ENCODE measurements at places on chromosomes 11 and 22.
A peak's percentile ranks its signal among the peaks of the same experiment; 100 is the strongest.

DNA sequence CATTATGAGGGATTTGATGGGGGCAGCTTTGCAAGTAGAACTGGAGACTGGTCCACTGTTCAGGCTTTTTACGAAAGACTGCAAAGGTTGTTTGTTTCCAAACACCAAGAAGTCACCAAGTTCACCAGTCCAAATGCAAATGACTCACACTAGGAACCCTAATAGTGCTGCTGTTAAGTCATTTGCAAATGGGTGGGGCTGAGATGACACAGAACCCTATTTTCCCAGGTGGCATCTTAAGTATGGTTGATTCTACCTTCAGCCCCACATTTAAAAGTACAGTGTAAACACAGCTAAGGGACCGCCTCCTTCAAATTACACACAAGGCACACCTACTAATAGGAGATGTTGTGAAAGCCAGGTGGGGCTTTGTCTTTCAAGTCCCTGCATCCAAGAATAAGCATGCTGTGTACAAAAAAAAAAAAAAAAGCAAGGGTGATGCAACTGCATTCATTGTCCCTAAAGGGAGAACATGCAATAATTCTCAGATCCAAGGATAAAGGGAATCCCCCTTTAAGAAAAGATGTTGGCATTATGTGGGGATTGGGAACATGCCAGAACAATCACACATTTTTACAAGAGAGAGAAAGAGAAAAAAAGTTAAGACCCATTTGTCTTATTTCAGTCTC, 27.3 kb downstream of the BDNF start:
- DNase-seq, result no peak

GRCh38 chr11:125938418-125938817, 7.4 kb upstream of the VSIG10L2 start:
- no peak for DNase-seq

GRCh38 chr11:122647736-122648275, 7.7 kb upstream of the UBASH3B start:
- DNase-seq, result no peak

DNA sequence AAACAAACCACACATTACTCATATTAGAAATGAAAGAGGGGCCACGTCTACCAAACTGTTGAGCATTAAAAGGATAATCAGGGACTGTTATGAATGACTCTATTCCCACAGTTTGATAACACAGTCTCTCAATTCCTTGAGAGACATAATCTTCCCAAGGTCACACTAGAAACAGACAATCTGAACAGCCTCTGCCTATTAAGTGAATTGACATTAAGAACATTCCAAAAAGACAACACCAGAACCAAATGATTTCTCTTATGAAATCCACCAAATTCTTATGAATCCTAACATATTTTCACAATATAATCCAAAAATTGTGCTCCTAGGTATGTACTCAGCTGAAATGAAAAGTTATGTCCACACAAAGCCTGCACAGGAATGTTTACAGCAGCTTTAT, 4.6 kb downstream of the RFPL1 start:
- peak; percentile 5 for DNase-seq

DNA sequence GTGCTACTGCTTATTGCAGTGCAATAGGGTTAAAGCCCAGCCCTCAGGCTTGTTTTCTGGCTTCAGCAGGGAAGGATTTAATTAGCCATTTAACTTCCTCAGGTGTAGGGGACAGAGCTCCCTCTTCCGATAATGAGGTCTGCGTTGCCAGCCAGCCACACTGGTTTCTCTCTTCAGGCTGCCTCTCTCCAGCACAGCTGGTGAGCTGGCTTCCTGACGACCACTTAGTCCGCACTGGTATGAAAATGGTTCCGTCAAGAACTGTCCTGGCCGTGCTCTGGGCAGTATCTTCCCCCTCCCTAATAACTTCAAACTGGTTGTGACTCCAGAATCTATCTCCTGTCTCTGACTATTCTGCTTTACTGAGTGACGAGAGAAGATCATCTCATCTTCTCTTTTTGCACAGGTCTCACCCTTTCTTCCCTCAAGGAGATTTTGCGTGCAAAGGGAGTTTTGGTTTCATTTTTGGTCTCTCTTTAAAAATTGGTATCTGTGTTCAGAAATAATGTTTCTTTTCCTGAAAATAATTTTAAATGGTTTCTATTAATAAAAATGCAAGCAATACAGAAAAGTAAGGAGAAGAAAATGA, 49.2 kb downstream of the CNTN5 start:
- DNase-seq, result peak; percentile 27

DNA sequence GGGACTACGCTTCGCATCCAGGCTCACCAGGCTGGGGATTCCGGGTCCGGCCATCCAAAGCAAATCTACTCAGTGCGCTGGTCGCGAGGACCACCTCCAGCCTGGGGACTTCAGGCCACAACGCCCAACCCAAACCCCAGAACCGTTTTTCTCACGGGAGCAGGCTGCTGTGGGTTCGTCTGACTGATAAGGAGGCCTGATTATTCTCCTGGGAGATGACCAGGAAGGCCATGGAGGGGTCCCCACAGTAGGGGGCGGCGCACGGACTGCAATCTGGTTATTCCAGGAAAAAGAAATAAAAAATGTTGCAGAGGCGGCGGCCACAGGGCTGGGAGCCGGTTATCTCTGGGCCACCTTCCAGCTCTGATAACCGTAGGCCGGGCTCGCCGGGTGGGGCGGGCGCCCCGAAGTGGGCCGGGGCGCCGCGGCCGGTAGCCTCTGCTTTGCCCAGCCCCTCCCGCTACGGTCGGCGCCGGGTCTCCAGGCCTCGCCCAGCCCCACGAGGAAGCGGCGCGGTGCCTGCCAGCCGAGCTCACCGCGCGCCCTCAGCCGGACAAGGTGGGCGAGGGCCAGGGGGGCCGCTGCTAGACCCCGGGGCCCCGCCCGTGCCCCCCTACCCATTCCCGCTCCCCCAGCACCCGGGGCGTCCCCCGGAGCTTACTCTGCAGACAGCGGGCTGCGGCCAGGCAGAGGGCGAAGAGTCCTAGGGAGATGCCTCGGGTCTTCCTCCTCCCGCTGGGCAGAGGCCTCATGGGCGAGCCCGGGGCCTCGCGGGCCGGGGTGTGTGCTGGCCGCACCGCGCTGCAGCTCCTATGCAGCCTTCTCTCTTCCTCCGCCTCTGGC, 446 bp downstream of the VSTM5 start:
- DNase-seq, result peak; percentile 17

- DNase-seq, result no peak
Observed at GRCh38 chr11:114001416-114001815, 26.5 kb downstream of the HTR3A start.

DNA sequence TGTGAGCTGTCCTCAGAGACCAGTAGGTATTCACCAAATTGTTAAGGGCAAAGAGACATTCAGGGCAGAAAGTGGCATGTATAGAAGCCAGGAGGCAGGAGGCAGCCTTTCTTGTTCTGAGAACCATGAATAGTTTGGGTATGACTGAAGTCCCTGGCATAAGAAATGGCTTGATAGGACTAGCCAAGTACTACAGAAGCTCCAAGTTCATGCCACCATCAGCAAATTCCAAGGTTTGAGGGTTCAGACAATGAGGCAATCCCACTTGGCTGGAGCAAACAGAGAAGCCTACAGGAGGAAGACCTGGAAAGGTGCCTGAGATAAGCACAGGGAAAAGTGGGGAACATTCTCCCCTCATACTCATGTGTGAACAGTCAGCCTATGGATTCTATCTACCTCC, 25.8 kb downstream of the XRRA1 start:
- DNase-seq, result no peak

- DNase-seq, result no peak
Observed at GRCh38 chr11:134633276-134633675, 221.2 kb upstream of the B3GAT1 start.

GRCh38 chr11:132024587-132025295, 654.3 kb downstream of the NTM start:
- DNase-seq, result peak; percentile 29

GRCh38 chr11:30724274-30724673, 138.1 kb upstream of the MPPED2 start:
- DNase-seq, result no peak

GRCh38 chr22:17228725-17229126, 9.5 kb upstream of the ADA2 start:
- DNase-seq, result no peak

DNA sequence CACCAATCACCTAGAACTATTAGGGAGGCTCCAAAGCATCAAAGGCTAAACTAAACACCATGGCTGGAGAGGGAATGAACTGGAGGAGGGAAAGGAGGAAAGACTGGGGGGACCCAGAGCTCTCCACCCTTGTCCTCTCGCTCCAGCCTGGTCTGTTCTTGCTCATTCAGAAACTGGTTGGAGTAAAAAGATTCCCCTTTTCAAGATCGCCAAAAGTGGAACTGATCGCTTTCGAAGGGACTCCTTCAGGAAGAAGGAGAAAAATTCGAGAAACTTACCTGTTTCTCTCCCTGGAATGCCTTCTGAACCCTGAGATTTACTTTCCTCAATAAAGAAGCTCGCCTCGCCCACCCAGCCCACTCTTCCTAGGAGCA, 46.9 kb downstream of the OR4D9 start:
- DNase-seq, result no peak

GRCh38 chr11:94602430-94603372, 35.5 kb downstream of the PIWIL4 start:
- peak; percentile 86 for DNase-seq

GRCh38 chr11:104682206-104682605, 216.1 kb downstream of the CASP12 start:
- DNase-seq, result no peak

- peak; percentile 59 for DNase-seq
Observed at GRCh38 chr11:113796663-113797259, 17.2 kb downstream of the CLDN25 start.

- DNase-seq, result no peak
Observed at GRCh38 chr11:64571410-64572091, 19.5 kb upstream of the SLC22A12 start.

- DNase-seq, result no peak
Observed at GRCh38 chr22:27385261-27385998, 416.1 kb downstream of the MN1 start.

GRCh38 chr22:38964989-38965388, 7.6 kb downstream of the APOBEC3A start:
- DNase-seq, result no peak

DNA sequence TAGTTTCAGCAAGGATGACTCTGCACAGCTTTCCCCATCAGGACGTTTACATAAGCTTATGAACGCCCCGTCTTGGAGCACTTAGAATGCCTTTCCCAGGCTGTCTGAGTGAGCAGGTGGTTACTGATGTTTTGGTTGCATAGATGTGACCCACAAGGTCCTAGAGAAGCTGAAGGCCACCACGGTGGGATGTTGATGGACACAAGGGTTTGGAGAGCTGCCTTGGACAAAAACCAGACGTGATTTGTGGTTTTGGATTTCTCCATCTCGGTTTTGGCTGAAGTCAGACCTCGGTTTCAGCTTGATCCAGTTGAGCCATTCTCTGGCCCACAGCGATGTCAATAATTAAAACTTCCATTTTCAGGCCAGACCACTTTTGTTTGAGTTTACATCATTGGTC, 151.9 kb downstream of the LDLRAD3 start:
- no peak for DNase-seq

DNA sequence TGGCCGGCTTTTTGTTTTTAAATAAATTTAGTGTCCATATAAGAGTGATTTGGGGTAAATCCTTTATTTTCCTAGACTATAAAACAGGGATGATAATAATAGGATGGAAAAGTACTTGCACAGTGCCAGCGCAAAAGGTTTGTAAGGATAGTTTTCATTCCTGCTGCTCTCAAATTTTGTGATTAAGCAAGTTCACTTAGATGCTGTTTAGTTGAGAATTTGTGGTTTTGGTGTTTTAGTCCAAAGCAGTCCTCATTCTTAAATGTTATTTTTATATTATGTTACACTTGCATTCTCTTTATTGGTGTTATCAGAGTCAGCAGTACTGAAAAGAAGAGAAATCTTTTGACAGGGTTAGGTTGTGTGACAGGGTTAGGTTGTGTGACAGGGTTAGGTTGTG, 47.9 kb downstream of the PPP6R3 start:
- DNase-seq, result no peak

DNA sequence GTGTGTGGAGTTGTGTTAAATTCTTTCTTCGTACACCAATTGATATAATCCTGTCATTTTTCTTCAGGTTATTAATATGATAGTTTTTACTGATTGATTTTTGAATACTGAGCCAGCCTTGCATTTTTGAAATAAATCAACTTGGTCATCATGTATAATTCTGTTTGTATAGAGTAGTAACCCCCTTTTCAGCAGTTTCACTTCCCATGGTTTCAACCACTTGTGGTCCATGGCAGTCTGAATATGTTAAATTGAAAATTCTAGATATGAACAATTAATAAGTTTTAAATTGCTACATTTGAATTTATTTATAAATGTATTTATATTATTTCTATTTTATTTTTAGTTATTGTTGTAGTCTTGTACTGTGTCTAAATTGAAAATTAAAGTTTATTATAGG, 32.6 kb downstream of the MS4A6A start:
- DNase-seq, result no peak

- peak; percentile 43 for DNase-seq
Observed at GRCh38 chr11:95915051-95915450, 8.9 kb downstream of the MTMR2 start.

- no peak for DNase-seq
Observed at GRCh38 chr11:19536131-19536530, 176.5 kb upstream of the NAV2 start.
